ENCODE measurements at places on chromosomes 3 and 15.
A peak's percentile ranks its signal among the peaks of the same experiment; 100 is the strongest.

DNA sequence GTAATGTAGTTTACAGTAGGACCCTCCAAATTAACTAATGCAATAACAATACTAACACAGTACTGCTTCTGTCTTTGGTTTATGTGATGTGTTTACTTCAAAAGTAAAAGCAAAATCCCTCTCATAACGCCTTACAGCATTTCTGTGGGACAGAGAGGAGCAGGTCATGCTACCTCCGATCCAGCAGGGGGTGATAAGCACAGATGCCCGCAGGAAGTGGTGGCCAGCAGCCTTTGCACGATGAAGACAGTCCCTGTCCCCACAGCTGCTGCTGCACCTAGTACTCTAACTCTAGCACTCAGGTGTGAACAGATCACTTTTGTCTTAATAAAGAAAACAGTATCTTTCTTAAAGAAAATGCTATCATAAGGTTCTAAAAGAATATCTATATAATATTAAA, 38.3 kb downstream of the ANO10 start:
- DNase-seq = no peak

DNA sequence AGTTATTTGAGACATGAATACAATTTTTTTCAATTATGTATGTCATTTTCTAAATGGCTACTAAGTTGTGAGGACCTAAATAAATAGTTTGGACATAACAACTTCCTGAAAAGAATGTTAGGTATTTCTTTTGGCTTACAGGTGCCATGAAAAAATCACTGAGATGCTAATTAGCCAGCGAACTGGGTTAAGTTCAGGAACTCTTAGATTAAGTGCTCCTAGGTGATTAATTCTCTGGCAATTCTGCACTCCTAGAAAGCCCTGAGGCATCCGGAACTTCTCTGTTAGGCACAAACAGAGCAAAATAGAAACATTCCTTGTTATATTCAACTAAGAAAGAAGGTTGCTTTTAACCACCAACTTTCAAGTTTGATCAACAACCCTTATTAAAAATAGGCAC, 192.3 kb downstream of the STAG1 start:
- no peak for DNase-seq

DNA sequence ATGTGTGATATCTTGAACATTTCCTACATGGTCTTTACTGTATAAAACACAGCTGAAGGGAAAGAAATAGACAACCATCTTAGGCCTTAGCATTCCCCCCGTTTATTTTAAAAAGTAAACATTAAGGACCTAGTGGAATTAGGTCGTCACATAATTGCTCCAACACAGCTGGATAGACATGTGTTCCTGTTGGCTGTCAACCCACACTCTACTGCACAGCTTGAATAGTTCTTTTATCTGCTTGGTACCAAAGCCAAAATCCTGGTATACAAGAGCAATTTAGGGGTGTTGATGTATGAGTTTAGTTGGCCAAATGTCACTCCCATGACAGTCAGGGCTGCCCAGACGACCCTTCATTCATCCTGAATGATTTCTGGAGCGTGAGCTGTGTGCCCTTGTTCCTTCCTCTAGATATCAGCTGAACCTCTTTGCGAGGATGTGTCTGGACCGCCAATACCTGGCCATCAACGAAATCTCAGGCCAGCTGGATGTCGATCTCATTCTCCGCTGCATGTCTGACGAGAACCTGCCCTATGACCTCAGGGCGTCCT, 179.7 kb downstream of the ITPR1 start:
- DNase-seq = no peak

DNA sequence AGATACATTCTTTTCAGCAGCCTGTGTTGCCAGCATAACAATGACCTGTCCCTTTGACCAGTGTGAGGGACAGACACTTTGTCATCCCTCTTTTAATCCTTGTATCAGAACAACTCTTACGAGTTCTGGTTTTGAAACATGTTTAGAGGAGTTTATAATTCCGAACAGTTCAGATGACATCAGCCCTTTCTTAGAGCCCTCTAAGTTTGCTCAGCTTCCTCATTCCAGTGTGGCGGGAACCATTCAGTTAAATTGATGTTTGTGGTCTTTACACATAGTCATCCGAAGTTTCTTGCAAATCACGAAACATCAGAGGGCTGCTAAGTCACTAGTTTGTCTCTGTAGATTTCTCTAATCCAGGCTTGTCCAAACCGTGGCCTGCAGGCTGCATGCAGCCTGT, 102.5 kb downstream of the AKAP13 start:
- DNase-seq = no peak

DNA sequence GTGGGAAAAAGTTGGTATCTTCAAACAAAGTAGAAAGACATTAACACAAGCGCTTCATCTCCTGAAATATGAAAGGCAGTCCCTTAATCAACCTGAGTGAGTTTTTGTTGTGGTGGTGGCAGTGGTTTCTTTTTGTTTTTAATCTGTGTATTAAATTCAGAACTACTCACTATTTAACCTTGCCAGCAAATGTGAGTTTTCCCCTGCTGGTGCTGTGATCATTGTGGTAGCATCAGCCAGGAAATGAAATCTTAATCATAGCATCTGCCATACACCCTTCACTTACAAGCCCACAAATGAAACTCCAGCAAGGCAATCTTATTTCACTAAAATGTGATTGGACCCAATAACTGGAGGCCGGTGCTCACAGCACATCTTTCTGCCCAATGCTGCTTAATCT, 229.7 kb downstream of the SHOX2 start:
- DNase-seq = no peak

DNA sequence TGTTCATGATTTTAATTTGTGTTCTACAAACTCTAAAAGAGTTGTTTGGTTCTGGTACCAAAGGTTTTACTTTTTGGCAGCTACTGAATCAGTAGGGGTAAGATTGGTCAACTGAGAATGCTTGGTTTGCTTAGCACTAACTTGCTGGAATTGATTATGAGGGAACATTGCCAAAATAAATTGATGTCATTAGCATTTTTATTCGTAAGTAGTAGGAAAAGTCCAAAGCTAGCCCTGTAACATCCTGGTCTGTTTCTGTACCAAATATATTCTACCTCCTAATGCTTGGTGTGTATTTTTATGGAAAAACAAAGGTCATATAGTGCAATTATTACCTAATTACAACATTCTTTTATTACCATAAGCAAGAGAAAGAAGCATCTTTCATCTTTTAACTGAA, 35.9 kb upstream of the KPNA4 start:
- DNase-seq = no peak

GRCh38 chr3:13391308-13391707, 28.8 kb downstream of the NUP210 start:
- DNase-seq = no peak

GRCh38 chr3:114424337-114424736, 130.5 kb downstream of the TIGIT start:
- no peak for DNase-seq

GRCh38 chr3:47149339-47149933, 14.5 kb downstream of the SETD2 start:
- no peak for DNase-seq

- peak; percentile 66 for DNase-seq
Observed at GRCh38 chr3:133040696-133041523, 2.7 kb downstream of the TMEM108 start.

GRCh38 chr15:45670511-45670910, 35.7 kb downstream of the SQOR start:
- DNase-seq = no peak

DNA sequence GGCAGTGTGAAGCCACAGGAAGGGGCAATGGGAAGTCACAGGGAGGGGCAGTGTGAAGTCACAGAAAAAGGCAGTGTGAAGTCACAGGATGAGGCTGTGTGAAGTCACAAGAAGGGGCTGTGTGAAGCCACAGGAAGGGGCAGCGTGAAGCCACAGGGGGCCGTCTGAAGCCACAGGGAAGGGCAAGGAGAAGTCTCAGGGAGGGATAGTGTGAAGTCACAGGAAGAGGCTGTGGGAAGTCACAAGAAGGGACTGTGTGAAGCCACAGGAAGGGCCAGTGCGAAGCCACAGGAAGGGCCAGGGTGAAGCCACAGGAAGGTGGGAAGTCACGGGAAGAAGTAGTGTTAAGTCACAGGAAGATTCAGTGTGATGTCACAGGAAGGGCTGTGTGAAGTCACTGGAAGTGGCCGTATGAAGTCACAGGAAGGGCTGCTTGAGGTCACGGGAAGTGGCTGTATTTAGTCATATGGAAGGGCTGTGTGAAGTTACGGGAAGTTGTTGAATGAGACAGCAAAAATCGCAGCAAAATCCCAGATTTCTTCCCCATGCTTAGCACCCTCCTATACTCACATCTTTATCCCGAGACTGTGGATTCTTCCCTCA, 38.6 kb downstream of the GASK1A start:
- no peak for DNase-seq

DNA sequence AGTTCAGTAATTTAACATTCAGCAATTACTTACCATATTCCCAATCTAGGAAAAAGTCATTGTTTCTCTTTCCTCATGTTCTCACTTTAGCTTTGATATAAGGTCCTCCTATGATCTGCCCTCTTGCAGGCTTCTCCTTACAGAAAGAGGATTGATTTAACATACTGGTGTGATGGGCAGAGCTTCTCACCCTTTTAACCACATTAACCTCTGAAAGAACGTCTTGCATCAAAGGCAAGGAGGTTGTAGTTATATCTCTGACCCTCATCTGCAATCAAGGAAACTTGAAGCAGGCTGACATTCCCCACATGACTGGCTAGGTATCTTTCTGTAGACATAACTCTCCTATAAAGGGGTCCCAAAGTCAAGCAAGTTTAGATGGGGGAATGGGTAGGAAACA, 39.5 kb downstream of the BTLA start:
- no peak for DNase-seq

DNA sequence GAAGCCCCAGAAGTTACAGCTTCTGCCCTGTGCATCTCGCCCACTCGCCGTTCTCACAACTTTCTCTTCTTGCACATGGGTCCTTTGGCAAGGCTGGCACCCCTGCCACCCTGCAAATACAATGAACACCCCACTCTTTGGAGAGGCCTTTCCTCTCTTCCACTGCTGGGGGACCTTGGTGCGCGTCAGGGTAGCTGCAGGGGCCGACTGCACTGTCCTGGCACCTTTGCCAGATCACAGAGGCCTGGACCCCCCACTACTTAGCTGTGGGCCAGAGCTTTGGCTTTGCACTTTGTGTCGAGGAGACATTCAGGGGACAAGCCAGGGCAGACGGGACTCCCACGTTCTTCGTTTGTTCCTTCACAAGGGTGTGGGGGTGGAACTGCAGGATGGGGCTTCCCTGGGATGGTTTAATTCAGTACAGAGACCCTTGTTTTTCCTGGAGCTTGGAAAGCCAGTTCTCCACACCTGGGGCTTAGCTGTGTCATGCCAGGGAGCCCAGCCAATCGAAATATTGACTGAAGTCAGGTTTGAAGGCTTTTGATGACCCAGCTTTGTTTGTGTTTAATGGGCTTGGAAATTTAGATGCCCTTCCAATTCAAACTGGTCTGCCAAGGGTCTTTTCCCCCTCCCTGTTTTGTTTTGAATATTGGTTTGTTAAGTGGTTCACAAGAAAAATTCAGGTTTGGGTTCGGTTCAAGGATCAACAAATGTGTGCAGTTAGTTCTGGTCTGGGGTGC, 256.1 kb upstream of the TLE3 start:
- DNase-seq = no peak

DNA sequence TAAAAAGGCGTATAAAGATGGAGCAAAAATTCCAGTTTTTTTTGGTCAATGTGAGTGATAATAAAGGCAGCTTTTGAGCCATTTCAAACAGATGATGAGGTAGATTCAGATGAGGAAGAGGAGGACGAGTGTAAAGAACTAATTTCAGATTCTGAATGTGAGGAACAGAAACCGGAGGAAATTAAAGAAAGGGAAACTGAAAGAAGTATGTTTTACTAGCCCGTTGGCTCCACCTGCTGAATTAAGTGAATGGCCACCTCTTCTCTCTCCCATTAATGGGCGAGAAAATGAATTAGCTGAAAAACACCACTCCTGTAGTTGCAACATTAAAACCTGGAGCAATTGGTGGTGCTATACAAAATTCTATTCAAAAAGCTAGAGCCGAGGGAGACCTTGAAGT, 55.4 kb downstream of the CYP19A1 start:
- peak; percentile 42 for DNase-seq

DNA sequence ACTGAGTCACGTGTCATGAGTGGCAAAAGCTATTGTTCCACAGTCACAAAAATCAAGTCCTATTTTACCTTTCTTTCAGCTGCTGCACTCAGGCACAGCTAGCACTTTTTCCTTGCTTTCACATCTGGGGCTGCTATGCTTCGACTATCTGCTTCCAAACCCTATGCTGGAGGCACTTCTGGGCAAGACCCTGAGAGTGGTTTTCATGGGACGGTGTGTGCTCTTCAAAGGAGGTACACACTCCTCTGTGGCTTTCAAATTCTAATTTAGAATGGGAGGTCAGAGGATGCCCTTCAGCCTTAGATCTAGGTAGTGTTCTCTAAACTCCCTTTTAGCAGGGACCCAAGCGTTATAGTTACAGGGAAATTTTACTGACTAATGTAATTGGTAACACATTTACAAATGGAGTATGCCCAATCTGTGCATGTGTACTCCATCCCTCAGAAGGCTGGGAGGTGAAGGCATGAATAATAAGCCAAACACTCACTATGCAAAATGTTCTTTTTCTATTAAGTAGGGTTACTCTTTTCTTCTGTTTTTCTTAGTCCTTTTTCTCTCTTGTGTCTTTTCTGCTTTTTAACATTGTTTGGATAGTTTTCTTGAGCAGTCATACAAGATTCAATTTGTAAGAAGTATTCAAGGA, 188.3 kb downstream of the LSAMP start:
- no peak for DNase-seq

DNA sequence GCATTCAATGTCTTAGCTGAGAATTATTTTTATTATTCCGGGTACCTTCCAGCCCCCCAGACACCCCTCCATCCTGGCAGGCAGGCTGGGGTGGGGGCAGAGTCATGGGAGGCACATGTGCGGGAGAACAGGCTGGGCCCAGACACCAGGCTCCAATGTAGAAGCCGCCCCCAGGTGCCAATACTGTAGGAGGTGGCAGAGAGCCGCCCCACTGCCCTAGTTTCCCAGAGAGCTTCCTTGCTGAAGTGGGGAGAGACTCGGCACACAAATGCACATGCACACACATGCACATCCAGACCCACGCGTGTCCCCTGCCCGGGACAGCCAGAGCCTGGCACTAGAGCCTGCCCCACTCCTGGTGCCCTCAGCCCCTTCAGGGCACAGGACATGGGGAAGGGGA, 98.4 kb upstream of the LINGO1 start:
- no peak for DNase-seq

DNA sequence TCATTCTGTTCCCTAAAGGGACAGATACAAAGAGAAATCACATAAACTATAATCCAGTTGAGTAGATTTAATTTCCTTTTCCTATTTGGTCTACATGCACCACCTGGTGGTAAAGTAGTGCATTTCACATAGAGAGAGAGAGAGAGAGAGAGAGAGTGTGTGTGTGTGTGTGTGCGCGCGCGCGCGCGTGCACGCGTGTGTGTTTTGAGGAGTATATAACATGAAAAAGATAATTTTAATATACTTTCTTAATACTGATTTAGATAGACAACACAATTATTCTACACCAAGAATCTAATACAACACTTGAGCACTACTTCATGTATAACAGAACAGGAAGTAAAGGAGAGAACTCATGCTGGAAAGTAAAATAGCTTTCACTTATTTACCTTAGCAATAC, 1.1 kb upstream of the FGF7 start:
- peak; percentile 38 for DNase-seq

GRCh38 chr3:175443682-175444081, 584.5 kb downstream of the NAALADL2 start:
- DNase-seq = no peak

GRCh38 chr3:41118461-41119390, 80.6 kb upstream of the CTNNB1 start:
- no peak for DNase-seq
